ENCODE measurements at places on chromosomes 2 and 18.

GRCh38 chr2:164717000-164717803 lies 95.9 kb upstream of the GRB14 start:
- DNase-seq, result peak; percentile 21

DNA sequence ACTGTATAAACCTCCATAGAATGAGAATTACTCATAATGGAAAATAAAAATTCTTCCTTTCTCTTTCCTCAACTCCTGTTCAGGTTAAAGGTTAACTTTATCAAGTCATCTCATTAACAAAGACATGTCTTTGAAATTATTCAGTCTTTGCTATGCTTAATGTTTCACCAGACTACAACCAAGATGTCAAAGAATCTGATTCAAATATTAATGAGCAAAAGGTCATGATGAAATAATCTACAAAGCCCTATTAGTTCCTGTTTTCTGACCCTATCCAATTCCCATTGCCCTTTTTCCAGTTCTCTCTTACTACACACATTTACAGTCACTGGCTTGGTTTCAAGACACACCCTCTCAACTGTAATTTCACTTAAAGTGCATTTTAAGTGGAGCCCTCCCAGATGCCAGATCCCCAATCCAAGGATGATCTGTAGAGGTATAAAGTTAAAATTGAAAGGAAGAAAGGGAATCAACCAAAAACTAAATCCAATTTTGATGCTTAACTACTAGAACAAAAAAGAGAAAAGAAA lies 246.9 kb upstream of the CYP26B1 start:
- DNase-seq, result no peak

- DNase-seq, result peak; percentile 86
Measured at GRCh38 chr2:23385748-23386338, 864 bp downstream of the KLHL29 start.

- DNase-seq, result peak; percentile 75
Measured at GRCh38 chr18:59715966-59716369, 18.7 kb upstream of the CCBE1 start.

DNA sequence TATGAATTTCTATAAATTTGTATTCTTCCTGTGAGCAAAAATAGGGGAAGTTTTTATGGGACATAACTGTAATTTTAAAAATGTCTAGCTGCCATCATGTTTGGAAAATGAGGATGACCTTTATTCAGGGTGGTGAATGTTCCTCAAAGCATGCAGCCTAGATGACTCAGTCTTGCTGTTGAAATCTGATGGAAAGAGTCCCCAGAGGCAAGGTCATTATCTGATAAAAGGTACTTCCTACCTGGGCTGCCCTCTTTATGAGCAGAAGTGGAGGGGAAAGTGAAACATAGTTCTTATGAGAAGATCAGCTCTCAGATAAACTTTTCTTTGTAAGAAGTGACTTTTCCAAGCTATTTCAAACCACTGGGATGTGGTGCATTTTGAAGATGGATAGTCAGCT lies 1144.7 kb upstream of the PIK3C3 start:
- DNase-seq, result no peak

DNA sequence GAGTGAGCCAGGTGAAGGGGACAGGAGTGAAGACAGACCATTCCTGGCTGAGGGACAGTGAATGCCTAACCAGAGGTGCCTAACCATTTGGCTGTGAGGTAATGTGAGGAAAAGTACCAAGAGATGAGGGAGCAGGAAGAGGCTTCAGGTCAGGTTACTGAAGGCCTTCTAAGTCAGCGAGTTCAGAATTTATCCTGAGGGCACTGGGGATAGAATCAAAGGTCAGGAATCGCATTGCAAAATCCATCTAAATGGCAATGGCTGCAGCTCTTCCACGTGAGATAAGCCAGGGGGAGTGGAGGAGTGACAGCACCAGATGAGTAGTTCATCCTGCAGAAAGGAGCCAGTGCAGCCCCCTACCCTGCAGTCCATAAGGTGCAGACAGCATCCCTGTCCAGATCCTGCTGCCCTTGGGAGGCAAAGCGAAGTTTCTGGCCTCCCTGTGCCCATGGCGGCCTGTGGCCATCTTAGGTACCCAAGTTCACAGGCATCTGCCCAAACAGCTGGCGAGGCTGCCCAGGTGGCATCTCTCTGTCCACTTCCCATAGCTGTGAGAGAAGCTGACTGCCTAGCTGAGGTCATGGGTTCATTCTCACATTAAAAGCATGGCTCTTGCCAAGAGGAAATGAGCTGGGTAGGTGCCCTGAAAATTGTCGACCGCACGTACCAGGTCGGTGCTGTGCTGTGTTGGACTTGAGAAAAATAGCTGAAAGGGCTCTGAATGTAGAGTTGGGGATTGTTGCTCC lies 49.5 kb downstream of the CYP27C1 start:
- no peak for DNase-seq

DNA sequence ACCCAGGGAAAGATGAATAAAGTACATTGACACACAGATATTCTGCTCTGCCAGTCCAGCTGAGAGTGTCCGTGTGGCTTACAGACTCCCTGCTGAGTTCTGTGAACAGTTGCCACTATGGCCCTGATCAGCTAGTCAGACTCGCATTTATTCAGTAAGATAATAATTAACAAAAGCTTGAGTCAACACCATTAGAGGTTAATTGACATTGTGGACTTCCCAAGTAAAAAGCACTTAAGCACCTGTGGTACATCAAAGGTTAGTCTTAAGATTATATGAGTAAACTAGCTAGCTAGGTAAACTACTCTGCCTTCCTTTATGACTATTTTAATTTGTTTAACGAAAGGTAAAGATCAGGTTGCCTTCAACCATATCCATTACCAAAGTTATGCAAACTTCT lies 33.7 kb downstream of the ANKRD30B start:
- DNase-seq, result no peak

DNA sequence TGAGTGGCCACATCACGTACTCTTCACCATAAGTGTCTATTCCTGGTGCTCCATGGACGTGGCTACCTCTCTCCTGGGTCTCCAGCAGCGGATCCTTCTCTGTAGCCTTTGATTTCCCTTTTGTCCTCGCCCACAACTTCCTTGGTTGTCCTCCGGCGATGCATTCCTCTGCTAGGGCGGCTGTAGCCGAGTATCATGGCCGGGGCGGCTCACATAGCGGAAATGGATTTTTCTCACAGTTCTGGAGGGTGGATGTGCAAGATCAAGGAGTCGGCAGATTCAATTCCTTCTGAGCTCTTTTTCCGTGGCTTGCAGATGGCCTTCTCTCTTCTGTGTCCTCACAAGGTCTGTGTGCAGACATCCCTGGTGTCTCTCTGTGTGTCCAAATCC lies 35.7 kb downstream of the ACKR3 start:
- no peak for DNase-seq

- no peak for DNase-seq
Measured at GRCh38 chr2:237693291-237693994, 66.1 kb downstream of the LRRFIP1 start.

DNA sequence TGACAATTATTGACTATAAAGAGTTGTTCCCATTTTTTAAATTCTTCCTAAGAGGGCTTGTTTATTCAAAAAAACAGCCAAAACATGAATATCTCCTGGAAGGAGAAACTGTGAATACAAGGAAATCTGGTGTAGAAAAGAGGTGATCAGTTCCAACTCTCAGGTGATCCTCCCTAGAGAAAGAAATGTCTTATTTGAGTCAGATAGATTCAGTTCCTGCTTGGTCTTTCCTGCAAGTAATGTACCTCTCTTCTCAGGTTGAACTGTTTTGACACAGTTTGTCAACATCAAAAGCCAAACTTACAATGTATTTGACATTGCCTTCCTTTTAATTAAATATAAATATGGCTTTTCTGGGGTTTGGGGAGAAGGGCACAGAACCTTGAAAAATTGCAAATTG lies 567.4 kb downstream of the ARHGAP15 start:
- DNase-seq, result no peak

DNA sequence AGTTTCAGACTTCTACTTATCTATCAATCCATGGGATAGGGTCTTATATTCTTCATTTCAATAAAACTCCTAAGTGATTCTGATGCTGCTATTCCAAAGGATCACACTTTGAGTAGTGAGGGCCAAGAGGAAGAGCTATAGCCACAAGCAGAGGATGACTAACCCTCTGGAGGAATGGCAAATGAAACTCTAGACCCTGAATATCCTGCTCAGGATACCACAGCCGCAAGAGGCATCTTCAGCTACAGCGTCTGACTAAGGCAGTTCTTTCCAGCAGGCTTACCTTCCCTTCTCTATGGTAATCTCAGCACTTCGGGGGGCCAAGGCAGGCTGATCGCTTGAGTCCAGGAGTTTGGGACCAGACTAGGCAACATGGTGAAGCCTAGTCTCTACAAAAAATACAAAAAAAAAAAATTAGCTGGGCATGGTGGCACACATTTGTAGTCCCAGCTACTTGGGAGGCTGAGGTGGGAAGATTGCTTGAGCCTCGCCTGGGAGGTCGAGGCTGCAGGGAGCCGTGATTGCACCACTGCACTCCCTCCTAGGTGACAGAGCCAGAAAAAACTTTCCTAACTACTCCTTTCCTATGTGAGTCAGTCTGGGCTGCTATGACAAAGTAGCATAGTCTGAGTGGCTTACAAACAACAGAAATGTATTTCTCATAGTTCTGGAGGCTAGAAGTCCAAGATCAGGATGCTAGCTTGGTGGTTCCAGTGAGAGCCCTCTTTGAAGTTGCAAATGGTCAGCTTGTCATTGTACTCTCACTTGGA lies 371.9 kb downstream of the IRS1 start:
- DNase-seq, result peak; percentile 72

DNA sequence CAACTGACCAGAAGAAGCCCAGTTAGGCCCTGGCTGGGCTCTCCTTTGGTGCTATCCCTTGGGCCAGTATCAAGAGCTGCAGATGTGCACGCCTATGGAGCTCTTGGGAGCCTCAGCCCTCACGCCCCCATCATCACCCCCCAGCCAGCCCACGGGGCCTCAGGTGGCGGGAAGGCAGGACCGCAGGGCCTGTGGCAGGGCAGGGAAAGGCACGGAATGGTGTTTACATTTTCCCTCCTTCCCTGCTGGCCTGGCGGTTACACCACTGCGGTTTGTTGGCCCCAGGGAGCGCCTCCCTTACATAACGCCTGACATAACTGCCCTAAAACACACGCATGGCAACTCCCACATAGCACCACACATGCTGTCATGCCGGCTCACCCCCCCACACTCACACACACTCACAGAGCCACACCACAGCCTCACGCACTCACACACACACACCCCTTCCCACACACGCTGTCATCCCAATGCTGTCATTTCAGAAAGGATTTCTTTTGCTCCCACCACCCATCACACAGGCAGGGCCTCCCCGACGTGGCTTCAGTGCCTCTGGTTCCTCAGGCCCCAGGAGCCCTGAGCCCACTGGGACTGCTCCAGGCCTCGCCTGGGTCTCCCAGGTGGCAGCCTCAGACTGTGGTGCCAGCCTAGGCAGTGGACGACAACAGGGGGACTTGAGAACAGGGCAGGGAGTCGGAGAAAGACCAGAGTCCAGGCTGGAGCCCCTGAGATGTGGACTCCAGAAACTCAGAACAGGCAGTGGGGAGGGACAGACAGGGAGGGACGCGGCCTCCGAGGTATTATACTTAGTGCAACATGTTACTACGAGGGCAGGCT lies 15.7 kb downstream of the ZFP36L2 start:
- DNase-seq, result peak; percentile 57

- peak; percentile 4 for DNase-seq
Measured at GRCh38 chr18:42578792-42579191, 536.7 kb downstream of the RIT2 start.

DNA sequence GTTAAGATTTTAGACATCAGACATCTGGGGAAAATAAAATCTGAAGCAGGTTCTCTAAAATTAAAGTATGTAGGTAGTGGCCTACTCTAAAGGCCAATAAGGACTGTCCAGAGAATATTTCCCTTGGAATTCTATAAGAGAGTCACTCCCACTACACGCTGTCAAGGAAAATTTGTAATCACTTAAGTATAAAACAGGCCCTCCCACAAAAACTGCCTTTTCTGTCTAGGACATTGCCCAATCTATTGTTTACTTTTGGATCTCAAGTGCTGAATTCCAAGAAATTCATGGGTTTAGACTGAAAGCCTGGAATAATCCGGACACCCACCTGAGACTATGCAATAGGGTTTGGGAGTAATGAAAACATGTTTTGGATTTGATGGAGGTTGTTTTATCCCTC lies 1.7 kb upstream of the SRBD1 start:
- DNase-seq, result no peak

GRCh38 chr2:158098178-158098577 lies 3.5 kb upstream of the UPP2 start:
- no peak for DNase-seq

DNA sequence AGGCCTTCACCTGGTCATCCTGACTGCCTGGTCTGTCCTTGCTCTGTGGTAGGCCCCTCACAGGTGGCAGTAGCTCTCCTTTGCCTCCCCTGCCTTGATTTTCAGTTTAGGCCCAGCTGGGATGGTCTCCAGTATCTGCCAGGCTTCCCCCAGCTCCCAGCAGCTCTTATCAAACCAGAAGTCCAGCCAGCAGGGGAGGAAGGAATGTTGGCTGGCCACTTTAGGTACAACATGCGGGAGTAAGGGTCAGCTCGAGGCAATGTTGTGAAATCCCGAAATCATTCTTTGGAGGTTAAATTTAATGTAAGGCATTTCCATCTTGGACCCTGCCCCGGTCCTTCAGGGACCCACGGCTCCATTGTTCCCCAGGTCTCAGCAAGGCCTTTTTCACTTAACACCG lies 16.8 kb downstream of the ATP6V1C2 start:
- DNase-seq, result no peak

DNA sequence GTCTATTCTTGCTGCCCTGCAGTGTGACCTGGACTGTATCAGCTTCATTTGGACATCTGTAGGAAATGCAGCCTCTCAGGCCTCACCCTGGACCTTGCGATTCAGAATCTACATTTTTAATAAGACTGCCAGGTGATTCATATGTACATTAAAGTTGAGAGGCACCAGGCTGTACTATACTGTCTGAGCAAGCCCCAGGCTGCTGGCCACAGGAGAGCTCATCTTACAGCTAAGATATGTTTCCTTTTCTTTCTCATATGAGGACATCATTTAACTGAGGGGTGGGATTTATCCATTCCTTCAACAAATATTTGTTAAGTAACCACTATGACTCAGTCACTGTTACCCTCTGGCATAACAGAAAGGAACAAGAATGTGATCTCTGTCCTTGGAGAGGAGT lies 78.2 kb upstream of the GCFC2 start:
- no peak for DNase-seq

DNA sequence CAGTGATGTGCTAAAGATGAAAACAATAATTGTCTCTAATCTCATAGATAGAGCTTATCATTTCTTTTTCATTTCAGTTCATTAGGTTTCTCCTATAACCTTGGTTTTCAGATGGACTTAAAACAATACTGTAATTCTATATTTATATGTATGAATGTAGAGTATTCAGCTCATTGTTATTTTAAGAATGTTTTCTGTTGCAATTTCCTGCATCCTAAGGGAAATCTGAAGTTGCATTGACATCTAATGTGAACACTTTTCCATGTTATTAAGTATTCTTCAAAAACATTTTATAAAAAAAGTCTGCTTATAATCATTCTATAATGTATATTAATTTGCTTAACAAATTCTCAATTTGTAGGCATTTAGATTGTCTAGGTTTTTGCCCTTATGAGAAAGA lies 288.9 kb downstream of the XIRP2 start:
- peak; percentile 28 for DNase-seq

Measured in GM03348 (cell line).